ENCODE measurements at places on chromosomes 2 and 18. TPM values are rescaled to one million over a fixed set of nuclear protein-coding genes. Genes with fewer than 3 reads are reported as not detected.
A peak's percentile ranks its signal among the peaks of the same experiment; 100 is the strongest.

COA5 gene
- 42.4 TPM for polyA plus RNA-seq

HOXD8 gene
- 3.9 TPM for polyA plus RNA-seq

ABCG8 gene
- polyA plus RNA-seq = not detected

NIFK gene
- polyA plus RNA-seq = 50.3 TPM

MYOM1 gene
- polyA plus RNA-seq = 0.34 TPM

ADI1 gene
- 84.6 TPM for polyA plus RNA-seq

MREG gene
- 6.4 TPM for polyA plus RNA-seq

UPP2 gene
- polyA plus RNA-seq = not detected

ERICH2 gene
- polyA plus RNA-seq = not detected

CCDC178 gene
- not detected for polyA plus RNA-seq

ABCB6 gene
- 48.8 TPM for polyA plus RNA-seq

GALNT14 gene
- 48.0 TPM for polyA plus RNA-seq

CPO gene
- 0.13 TPM for polyA plus RNA-seq

SALL3 gene
- polyA plus RNA-seq = not detected

GRCh38 chr2:150517951-150518680 lies 30.6 kb upstream of the RND3 start:
- no peak for DNase-seq

- no peak for DNase-seq
These were observed 686.4 kb downstream of the PLCL1 start for GRCh38 chr2:198490748-198491147.

DNA sequence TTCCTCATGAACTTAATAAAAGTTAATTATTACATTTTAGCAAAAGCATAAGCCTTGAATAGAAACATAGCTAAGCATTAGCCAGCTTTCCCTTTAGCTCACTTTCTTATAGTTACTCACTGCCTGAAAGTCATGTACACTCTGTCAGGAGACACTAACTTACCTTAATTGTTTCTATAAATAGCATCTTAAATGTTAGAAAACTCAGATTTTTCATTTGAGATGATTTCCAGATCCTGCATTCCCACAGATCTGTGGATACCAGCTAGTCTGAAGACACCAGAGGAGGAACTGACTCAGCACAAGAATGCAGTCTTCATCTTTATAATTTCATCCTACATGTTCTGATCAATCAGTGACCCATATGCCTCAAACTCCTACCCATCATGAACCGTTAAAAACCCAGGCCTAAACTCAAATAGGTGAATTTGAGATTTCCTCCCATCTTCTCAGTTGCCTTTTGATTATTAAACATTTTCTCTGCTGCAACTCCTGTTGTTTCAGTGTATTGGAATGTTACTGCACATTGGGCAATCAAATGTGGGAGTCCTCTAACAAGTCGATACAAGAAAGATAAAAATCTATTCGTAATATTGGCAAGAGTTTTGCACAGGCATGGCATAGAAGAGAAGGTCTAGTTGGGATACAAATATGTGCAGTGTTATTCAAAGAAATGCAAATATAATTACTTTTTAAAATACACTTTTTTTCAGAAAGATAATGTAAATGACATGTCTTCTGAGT lies 857.4 kb upstream of the CDH2 start:
- DNase-seq = no peak

DNA sequence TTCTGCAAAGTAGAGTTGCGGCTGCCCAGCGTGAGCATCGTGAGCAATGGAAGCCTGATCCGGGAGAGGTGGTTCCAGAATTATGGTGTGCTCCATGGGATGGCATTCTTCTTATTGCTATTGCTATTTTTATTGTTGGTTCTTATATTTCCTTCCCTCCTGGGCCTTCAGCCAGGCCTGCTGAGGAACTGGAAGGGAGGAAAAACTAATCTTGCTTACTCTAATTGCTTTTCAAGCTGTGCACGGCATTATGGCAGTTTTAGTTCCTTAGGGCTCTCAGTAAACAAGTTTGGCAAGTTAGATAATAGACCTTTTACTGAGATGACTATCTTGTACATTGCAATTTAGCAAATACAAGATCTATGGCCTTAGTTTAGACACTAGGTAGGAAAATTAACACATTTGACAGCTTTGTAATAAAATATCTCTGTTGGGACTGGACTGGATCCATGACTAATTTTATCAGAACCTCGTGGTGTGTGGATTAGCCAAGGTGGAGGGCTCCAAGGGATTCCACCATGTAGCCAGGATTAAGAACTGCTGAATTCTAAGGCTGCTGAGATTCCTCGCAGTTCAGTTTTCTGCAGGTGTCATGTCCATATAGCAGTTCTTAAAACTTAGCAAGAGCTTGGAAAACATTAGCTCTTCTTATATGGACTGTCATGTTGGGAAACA lies 6.0 kb downstream of the RSAD2 start:
- DNase-seq = no peak

- no peak for DNase-seq
These were observed 91.9 kb upstream of the KCNE4 start for GRCh38 chr2:222960126-222960525.

- no peak for DNase-seq
These were observed 219.6 kb downstream of the PRKCE start for GRCh38 chr2:45871025-45871424.

DNA sequence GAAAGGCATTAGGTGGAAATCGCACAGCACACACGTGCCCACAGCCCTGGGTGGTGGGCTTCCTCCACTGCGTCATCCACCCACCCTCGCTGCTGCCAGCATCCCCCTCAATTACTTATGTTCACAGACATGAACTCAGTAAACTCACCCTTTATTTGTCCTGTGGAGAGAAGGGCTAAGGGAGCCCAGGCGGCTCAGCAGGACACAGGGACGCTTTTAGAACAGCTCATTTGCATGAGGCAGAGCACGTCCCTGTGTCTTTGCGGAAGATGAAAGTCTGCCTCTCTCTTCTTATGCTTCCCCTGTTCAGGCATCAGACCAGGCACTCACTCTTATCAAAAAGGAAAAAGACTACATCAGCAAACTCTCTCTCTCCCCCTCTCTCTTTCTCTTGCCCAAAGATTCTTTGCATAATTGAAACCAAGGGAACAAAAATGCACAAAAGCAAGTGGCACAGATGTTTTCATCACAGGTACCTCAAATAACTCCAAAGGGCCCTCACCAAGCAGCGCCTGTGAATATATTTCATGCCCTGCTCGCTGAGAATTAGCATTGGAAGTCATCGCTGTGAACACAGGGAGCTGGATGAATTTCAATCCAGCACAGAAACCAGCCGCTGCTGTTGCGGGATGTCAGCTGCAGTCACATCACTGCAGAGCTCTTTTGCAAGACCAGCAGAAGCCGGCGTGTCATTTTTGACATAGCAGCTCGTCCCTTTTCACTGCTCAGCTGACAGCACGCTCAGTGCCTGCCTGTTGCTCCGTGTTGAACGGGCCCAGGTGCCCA lies 376.3 kb upstream of the MYT1L start:
- no peak for DNase-seq

DNA sequence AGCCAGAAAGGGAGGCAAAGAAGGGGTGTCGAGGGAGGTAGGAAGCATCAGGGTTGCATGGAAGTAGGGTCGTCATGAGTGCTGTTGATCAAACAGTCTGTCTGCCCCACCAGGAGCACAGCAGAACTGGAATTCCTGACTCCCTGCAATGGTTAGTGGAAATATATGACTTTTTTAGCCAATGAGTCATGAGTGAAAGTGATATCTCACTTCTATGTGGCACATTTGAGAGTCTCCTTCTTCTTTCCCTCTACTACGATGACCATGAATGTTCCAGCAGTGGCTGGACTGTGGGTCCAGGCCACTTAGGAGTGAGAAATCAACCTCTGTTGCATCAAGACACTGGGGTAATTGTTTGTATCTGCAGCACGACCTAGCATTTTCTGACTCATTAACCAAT lies 199.5 kb downstream of the TTC32 start:
- no peak for DNase-seq

GRCh38 chr2:128980475-128980874 lies 661.8 kb upstream of the HS6ST1 start:
- no peak for DNase-seq

GRCh38 chr2:162022290-162022945 lies 51.6 kb downstream of the DPP4 start:
- DNase-seq = no peak

DNA sequence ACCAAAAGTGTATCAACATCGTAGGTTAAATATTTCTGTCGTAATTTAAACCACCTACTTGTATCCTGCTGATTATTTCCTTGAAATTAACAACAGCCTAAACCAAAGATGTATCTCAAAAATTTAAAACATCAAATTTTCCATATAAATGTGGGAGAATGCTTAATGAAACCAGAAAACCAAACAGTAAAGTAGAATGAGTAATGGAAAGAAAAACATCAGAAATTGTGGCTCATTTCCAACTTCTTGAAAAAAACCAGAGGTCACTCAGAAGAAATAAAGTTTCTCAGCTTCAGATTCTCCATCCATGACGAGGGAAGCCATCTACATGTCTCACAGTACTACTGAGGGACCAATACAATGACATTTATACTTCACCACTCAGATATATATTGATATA lies 296.5 kb downstream of the NOL4 start:
- DNase-seq = no peak

GRCh38 chr18:28331551-28331950 lies 154.6 kb upstream of the CDH2 start:
- DNase-seq = no peak

DNA sequence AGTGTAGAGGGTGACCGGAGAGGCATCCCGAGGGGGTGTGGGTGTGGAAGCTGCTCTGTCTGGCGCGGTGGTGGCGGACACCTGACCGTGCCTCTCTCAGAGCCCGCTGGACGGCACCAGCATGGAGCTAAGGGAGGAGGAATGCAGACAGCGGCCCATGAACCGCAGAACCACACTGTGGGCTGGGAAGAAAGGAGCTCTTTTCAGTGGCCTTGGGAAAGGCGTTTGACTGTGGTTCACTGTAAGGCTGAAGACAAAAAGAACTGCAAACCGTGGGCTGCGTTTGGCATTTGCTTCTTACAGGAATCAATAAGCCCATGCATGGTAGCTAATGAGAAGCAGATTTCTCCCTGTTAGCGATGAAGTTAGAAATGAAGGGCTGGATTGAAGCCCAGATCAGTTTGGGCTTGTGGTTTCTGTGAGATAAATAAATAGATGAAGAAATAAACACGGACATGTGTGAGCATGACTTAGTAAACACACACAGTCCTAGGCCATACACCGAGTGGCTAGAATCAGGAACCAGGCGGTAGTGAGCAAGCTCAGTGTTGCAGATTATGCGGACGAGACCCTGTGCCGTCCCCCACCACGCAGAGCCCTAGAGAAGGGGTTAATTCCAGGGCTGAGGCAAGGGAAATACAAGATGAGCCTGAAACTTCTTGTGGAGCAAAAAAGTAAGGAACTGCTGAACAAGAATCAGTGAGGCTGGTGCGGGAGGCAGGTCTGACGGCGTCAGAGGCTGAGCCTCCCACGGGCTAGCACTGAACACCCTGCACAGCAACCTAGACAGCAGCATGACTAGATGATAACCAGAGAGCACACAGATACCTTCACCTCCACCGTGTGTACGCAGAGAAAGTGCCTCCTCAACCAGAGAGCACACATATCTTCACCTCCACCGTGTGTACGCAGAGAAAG lies 29.3 kb upstream of the NFATC1 start:
- no peak for DNase-seq

- DNase-seq = peak; percentile 71
These were observed 88.8 kb downstream of the VIT start for GRCh38 chr2:36785179-36785795.

- no peak for DNase-seq
These were observed 9.2 kb downstream of the GRP start for GRCh38 chr18:59229191-59229590.

DNA sequence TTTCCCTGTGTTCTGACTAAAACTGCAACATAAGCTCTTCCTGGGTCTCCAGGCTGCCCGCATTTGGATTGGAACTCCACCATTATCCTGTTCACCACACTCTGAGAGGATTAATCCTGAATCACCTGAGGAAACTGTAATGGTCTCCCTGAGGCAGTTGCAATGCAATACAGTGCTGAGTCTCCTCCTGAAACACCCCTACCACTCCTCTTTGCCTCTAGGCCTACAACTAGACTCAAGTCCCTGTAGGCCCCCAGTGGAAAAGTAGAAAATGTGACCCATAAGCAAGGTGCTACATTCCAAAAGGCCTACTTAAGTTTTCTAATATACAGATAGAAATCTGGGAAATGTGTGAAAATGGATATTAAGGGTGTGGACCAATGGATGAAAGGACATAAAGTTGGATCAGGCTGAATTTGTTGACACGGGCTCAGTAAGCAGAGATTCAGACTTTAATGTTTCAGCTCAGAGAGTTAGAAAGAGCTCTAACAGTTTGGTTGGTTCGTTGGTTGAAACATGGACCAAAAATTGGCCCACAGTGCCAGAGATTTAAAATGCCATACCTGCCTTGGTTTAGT lies 222.3 kb upstream of the ZC3H15 start:
- DNase-seq = no peak

DNA sequence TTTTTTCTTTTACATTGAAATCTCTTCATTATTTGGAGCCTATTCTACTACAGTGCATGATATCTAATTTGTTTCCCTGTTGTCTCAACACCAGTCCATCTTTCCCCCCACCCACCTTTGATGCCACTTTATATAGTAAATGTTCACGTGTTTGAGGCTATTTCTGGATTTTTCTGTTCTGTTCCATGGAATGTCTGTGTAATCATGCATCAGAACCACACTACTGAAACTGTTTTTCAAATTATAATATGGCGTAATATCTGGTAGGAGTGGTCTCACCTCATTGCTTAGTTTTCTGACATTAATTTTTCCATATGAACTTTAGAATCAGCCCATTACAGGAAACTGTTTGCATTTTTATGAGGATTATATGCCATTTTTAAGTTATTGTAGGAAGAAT lies 19.1 kb upstream of the NARS1 start:
- no peak for DNase-seq

GRCh38 chr2:195734931-195735330 lies 77.9 kb downstream of the SLC39A10 start:
- DNase-seq = no peak

DNA sequence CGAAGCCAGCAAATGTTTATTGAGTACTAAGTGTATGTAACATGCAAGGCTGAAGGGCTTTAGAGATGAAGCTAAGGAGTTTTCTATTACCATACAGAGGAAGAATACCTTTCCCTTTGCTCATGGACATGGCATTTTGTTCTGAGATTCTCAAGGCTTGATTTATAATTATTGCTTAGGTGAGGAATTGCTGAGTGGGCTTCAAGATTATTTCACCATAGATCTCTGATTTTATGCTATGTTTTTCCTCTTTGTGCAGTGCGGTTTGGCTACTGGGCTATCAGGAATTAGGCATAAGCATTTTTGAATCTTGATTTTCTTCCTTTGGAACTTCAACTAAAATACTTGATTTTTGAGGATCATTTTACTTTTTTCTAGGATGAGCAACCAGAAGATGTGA lies 42.5 kb downstream of the VRK2 start:
- DNase-seq = no peak

DNA sequence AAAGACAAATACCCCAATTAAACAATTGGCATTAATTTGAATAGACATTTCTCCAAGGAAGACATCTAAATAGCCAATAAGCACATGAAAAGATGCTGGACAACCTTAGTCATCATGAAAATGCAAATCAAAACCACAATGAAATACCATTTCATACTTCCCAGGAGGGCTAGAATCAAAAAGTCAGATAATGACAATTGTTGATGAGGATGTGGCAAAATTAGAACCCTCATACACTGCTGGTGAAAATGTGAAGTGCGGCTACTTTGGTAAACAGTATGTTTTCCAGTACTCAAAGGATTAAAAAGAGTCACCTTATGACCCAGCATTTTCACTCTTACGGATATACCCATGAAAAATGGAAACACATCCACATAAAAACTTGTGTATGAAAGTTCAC lies 91.6 kb downstream of the FIGN start:
- no peak for DNase-seq

- DNase-seq = no peak
These were observed 65.1 kb upstream of the RPRM start for GRCh38 chr2:153543635-153544071.

- DNase-seq = no peak
These were observed 15.2 kb downstream of the GPC1 start for GRCh38 chr2:240450532-240451107.
